ENCODE measurements at places on chromosomes 4 and X. TPM values are rescaled to one million over a fixed set of nuclear protein-coding genes. Genes with fewer than 3 reads are reported as not detected.

GAGE1 gene
- not detected for total RNA-seq

TMEM47 gene
- total RNA-seq = 33.6 TPM

PF4V1 gene
- total RNA-seq = not detected

DNA sequence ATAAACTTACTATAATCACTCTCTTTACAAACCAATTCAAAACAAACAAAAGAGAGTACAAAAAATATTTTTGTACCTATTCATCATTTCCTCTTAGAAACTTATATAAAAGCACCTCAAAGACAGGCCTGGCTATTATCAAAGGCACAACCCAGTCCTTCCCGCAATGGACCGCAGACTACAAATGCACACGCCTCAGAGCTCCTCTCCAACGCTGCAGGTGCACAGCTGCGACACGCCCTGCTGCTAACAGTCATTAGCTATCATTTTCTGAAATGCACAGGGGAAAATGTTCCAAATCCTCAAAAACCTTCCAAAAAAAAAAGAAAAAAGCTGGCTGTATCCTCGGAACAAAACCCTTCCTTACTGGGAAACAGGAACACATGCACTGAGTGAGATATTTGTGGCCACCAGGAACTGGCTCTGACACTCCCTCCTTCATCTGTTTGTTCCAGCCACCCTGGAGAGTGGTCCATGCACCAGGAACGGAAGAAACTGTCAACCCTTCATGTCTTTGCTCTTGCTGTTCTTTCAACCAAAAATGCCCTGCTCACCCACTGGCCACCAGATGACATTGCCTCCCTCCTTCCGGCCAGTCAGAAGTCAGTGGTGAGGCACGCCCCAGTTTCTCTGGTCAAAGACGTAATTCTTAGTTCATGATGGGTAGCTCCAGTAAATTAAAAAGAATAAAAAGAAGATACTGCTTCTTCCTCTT, 16.7 kb downstream of the IRF2 start:
- H3K27ac ChIP-seq = no peak overlapping the region
- no peak overlapping the region for H3K4me3 ChIP-seq
- H3K36me3 ChIP-seq = no peaks in the 10 kb centered on the region
- H3K4me1 ChIP-seq = peaks cover 30% of the 10 kb centered on the region

GRCh38 chr4:174437324-174437723, 85.0 kb downstream of the HPGD start:
- no peak overlapping the region for H3K27ac ChIP-seq
- H3K4me3 ChIP-seq = no peak overlapping the region
- H3K36me3 ChIP-seq = no peaks in the 10 kb centered on the region
- no peaks in the 10 kb centered on the region for H3K4me1 ChIP-seq
- H3K27me3 ChIP-seq = no peaks in the 10 kb centered on the region

- H3K4me1 ChIP-seq = no peaks in the 10 kb centered on the region
- no peak overlapping the region for H3K27ac ChIP-seq
- no peak overlapping the region for H3K4me3 ChIP-seq
- H3K27me3 ChIP-seq = no peaks in the 10 kb centered on the region
- DNase-seq = no peak
- no peaks in the 10 kb centered on the region for H3K36me3 ChIP-seq
Measured at GRCh38 chr4:114399105-114399504, 199.5 kb upstream of the UGT8 start.

DNA sequence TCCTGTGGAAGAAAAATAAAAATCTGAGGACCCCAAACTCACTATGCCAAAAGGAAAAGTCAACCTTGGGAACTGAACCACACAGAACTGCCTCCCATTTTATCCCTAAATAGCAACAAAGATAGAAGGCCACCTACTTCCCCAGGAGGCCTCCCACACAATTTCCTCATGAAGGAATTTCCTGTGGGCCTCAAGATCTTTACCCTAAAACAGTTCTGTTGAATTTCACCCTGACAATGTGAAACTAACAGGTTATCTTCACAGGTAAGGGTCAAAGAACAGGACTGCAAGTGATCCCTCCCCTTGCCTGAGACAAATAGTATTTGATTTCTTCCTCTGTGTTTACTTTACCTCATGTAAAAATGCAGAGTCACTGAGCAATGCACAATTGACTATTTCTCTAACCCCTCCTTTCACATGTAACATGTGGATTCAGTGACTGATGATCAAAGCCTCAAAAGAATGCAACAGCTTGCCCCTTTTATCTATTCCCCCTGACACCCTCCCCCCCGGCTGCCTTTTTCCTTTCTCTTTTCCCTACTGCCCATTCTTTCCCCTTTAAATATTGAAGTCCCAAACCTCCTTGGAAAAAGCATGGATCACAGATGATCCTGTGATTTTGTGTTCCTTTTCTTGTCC, 33.3 kb downstream of the MEPE start:
- H3K36me3 ChIP-seq = no peaks in the 10 kb centered on the region
- no peak for DNase-seq
- H3K4me1 ChIP-seq = no peaks in the 10 kb centered on the region
- no peak overlapping the region for H3K27ac ChIP-seq

DNA sequence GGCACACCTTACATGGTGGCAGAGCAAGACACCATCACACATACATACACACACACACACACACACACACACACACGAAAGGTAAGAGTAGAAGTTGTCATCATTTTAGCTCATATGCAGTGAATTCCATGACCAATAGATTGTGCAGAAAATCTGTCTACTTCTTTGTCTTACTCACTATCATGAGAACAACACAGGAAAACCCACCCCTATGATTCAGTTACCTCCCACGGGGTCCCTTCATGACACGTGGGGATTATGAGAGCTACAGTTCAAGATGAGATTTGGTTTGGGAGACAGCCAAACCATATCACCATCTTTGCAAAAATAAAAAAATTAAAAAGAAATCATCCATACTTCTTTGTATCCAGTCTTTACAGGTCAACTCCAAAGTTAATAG, 221.1 kb downstream of the BMPR1B start:
- no peak overlapping the region for H3K27ac ChIP-seq
- no peaks in the 10 kb centered on the region for H3K27me3 ChIP-seq
- DNase-seq = no peak
- no peak overlapping the region for H3K4me3 ChIP-seq

- H3K27me3 ChIP-seq = no peaks in the 10 kb centered on the region
- no peaks in the 10 kb centered on the region for H3K36me3 ChIP-seq
- no peak overlapping the region for H3K27ac ChIP-seq
- H3K4me3 ChIP-seq = no peak overlapping the region
- H3K4me1 ChIP-seq = no peaks in the 10 kb centered on the region
- DNase-seq = no peak
Measured at GRCh38 chrX:105282077-105282476, 61.6 kb upstream of the TEX13A start.

GRCh38 chr4:95129821-95130311, 372.1 kb downstream of the BMPR1B start:
- H3K4me3 ChIP-seq = no peak overlapping the region
- no peaks in the 10 kb centered on the region for H3K27me3 ChIP-seq
- DNase-seq = no peak
- no peaks in the 10 kb centered on the region for H3K4me1 ChIP-seq
- no peak overlapping the region for H3K27ac ChIP-seq

DNA sequence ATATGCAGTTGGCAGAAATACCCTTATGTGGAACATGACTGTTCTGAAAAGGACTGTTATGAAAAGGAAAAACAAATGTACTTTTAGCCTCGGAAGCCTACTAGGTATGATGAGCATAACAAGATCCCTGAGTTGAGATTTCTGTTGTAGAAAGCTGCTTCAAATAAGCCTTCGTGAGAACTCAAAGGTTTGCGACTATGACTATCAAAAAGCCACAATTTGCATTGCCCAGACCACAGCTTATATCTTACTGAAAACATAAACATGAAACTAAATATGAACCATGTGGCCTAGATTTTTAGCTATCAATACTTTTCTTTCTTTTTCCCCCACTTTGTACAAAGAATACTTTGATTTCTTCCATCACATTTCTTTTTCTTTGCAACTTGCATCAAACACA, 398.2 kb upstream of the LCORL start:
- H3K4me3 ChIP-seq = no peak overlapping the region
- no peaks in the 10 kb centered on the region for H3K36me3 ChIP-seq
- H3K4me1 ChIP-seq = no peaks in the 10 kb centered on the region

GRCh38 chr4:176546975-176547374, 227.2 kb downstream of the SPCS3 start:
- H3K4me1 ChIP-seq = no peaks in the 10 kb centered on the region
- no peaks in the 10 kb centered on the region for H3K27me3 ChIP-seq
- H3K4me3 ChIP-seq = no peak overlapping the region
- no peak for DNase-seq
- H3K36me3 ChIP-seq = no peaks in the 10 kb centered on the region
- no peak overlapping the region for H3K27ac ChIP-seq

- no peaks in the 10 kb centered on the region for H3K27me3 ChIP-seq
- no peak overlapping the region for H3K4me3 ChIP-seq
- no peak overlapping the region for H3K27ac ChIP-seq
- H3K4me1 ChIP-seq = peaks cover 9% of the 10 kb centered on the region
- no peaks in the 10 kb centered on the region for H3K36me3 ChIP-seq
Measured at GRCh38 chr4:38368613-38369012, 295.4 kb upstream of the KLF3 start.

GRCh38 chr4:141871086-141871770, 234.8 kb downstream of the IL15 start:
- H3K27me3 ChIP-seq = no peaks in the 10 kb centered on the region
- no peaks in the 10 kb centered on the region for H3K4me1 ChIP-seq
- H3K4me3 ChIP-seq = no peak overlapping the region
- no peak for DNase-seq
- no peak overlapping the region for H3K27ac ChIP-seq

- H3K36me3 ChIP-seq = no peaks in the 10 kb centered on the region
- no peaks in the 10 kb centered on the region for H3K27me3 ChIP-seq
- H3K4me3 ChIP-seq = no peak overlapping the region
- H3K27ac ChIP-seq = no peak overlapping the region
- H3K4me1 ChIP-seq = peaks cover 54% of the 10 kb centered on the region
Measured at GRCh38 chrX:65702956-65703355, 35.5 kb downstream of the MSN start.
